Astrocyte of the hippocampus (primary cell): ENCODE measurements at places on chromosomes 16 and 17.
A peak's percentile ranks its signal among the peaks of the same experiment; 100 is the strongest.

DNA sequence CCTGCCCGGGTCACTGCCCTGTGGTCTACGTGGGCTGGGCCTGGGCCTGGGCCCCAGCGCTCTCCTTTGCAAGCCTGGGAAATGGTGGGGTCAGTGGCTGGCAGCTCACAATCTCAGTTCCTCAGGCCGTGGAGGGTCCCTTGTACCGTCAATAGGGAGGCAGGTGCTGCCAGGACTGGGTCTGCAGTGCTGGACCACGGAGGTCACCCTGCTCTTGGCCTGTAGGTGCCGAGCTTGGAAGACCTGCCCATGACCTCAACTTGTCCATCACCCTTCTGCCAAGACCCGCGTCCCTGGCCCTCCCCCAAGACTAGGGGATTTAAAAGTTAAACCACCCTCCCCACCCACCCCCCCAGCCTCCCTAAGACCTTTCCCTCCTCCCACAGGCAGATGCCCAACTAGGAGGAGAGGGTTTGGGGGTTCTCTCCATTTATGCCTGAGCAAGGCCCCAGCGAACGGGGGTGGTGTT is 2.5 kb downstream of the TBX2 start:
- no peak for DNase-seq

DNA sequence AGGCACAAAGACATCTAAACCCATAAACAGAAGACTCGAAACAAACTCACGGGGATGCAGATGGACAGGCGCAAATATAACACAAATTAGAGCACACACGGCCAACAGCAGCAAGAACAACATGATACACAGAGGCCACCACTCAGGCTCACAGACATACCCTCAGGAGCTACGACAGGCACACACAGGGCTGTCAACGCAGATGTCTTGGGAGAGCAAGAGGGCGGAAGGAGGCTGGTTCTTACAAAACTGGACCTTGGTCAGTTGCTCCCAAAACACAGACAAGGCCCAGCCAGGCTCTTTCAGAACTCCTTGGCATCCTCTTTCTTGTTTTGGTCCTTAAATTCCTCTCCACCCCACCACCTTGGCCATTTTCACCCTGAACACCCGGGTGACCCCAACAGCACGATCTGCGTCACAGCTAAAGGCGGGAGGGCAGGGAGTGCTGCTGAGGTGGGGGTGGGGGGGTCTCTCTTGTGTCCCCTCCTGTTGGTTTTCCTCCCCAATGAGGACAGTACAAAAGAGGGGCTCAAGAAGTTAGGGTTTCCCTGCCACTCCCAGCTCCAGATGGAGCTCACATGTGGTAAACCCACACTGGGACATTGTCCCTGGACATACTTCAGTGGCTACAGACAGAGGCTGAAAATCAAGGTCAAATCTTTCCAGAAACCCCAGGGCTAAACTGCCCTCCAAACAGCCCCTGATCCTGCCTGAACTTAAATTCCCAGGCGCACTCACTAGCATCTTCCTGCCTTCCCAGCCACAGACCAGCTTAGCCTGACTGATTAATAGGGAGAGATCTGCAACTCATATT is 221.3 kb downstream of the C16orf78 start:
- DNase-seq = no peak

- no peak for DNase-seq
Measured at GRCh38 chr16:24822542-24822941, 23.2 kb upstream of the SLC5A11 start.

GRCh38 chr16:75251280-75252048 is at the start of gene BCAR1:
Gene BCAR1, minus strand, starts transcription at chr16:75251624. Its CDS starts 142 bp downstream, at chr16:75251482.
- peak; percentile 97 for DNase-seq

GRCh38 chr17:81221842-81222619 is 734 bp downstream of the CEP131 start:
- DNase-seq = peak; percentile 19

GRCh38 chr16:62076886-62077285 is 40.6 kb upstream of the CDH8 start:
- DNase-seq = no peak

DNA sequence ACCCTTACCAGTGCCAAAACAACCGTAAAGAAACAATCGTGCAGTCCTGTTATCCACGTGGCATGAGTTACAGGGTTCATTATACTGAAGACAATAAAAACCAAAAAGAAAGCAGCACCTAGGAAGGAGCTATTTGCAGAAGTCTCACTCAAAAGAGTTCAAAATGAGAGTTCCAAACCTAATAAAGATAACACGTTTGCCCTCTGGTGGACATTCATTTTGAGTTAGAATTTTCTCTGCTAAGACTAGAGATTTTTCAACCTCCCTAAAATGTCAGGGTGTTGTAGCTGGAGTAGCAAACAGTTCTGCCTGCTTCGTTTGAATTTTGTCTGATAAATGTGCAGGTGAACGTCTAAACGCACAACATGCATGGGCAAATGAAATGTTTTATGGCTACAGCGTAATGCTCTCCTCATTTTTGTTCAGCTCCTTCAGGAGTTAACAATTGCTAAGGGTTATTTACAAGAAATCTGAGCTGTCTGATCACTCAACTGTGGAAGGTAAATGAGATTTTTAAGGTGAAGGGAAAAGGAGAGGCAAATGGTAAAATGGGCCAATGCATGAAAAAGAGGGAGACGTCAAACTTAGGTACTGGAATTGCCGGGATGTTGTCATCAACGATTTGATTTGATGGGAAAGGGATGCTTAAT is 1067.9 kb upstream of the EEF2KMT start:
- DNase-seq = peak; percentile 4

DNA sequence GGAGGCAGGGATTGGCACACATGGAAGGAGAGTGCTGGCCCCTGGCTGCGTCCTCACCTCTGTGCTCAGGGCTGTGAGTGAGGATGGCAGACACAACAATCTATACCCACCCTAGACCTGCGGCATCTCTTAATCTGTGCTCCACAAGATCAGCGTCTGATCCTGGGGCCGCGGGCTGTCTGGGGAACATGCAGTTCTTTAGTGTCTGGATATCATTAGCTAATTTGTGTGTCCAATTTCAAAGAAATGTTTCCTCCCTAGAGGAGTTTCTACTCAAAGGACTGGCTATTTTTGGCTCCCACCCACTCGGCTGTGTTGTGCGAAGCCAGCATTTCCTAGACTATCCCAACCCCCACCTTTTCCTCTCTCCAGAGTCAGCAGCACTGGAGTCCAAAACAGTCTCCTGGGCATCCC is 93.8 kb downstream of the GRIN2A start:
- DNase-seq = peak; percentile 18

DNA sequence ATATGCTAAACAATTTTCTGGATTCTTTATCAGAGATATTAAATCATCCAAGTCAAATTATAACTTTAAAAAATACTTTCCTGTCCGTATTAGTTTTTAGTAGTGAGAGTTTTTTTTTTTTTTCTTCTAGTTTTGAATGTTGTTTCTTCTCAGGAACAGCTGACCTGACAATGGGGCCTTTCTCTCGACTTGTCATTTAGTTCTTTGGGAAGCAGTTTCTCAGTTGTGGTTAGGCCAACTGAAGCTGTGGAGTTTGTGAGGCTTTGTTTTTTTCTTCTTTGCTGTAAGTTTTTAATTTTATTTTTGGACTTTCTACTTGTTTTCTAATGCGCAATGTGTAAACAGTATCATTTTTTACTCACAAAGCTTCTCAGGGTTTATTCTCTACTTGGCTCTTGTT is 140.8 kb downstream of the FTO start:
- no peak for DNase-seq

GRCh38 chr17:81564778-81565177 is 12.6 kb upstream of the FAAP100 start:
- DNase-seq = no peak

GRCh38 chr17:72432881-72433280 is 312.1 kb downstream of the SOX9 start:
- no peak for DNase-seq

GRCh38 chr17:47962901-47963300 is 5.2 kb upstream of the PRR15L start:
- DNase-seq = no peak

DNA sequence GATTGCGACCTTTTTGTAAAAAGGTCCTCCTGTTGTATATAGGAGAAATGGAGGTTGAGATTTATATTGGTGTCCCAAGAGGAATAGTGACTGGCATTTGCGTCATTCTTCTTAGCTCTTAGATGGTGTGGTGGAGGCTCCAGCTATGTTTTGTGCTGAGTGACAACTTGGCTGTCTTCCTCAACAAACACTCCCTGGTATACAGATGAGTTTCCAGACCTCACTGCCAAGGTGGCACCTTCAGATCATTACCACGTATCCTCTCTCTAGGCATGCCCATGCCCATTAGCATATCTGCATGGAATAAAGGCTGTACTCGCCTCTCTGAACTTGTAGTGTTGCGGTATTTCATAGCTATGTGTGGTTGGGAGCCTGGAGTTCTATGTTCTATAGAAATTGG is 120.0 kb downstream of the MAP2K4 start:
- no peak for DNase-seq

DNA sequence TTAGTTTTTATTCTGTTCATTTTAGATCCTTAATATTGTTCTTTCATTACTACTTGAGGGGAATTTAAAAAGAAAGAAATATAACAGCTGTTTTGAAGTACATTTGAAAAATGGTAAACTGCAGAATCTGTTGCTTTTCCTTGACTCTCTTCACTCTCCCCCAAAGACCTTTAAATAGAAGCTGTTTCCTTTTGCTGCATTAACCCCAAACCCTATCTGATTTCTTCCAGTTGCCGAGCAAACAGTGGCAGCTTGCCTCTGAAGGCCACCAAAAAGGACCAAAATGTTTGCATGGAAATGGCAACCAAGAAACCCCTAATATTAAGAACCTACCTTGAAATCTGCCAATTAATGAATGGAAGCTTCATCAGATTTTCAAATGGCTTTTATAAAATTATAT is 37.1 kb downstream of the PRKCA start:
- DNase-seq = no peak

- DNase-seq = peak; percentile 70
Measured at GRCh38 chr17:40956401-40957254, 10.1 kb downstream of the KRT39 start.

DNA sequence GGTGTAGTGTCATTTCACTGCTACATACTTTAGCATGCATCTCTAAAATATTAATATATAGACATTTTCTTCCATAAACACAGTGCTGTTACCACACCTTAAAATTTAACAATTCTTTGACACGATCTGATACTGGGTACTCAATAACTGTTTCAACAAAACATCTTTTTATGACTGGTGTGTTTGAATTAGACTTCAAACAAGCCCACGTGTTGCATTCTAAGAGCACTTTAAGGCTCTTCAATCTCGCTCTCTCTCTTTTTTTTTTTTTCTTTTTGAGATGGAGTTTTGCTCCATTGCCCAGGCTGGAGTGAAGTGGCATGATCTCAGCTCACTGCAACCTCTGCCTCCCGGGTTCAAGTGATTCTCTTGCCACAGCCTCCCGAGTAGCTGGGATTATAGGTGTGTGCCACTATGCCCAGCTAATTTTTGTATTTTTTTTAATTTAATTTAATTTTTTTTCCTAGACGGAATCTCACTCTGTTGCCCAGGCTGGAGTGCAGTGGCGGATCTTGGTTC is 15.8 kb upstream of the SLC46A1 start:
- DNase-seq = no peak

- no peak for DNase-seq
Measured at GRCh38 chr17:45334231-45334630, 17.4 kb upstream of the MAP3K14 start.

DNA sequence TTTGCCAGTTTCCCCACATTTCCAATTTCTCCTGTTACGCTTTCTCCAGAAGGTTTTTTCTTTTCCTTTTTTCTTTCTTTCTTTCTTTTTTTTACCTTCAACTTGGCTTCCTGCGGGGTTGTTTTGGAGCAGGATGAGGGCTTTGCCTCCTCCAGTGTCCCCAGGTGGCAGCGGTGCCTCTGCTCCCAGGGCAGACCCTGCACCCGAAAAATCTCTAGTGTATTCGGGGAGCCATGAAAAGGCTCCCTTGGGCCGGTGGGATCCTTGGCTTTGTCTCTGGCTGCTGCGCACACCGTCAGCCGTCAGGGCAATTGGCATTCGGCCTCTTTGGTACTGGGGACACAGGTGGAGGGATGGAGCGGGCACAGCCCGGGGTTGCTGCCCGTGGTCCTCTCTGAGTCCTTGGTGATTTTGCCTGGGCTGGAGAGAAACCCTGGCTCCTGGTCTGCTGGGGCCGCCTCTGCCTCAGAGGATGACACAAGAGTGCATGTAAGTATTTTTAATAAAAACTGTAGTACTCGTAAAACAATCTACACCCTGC is 846 bp downstream of the ITGB3 start:
- DNase-seq = peak; percentile 35

GRCh38 chr17:42659079-42659931 is at the start of gene TUBG2:
Gene TUBG2, plus strand, starts transcription at chr17:42659284. Its CDS starts 220 bp downstream, at chr17:42659504.
- DNase-seq = peak; percentile 97

GRCh38 chr16:68590201-68590994 is 51.3 kb downstream of the ZFP90 start:
- DNase-seq = peak; percentile 88

GRCh38 chr17:64410750-64411490 is 20.3 kb upstream of the PECAM1 start:
- no peak for DNase-seq

- peak; percentile 94 for DNase-seq
Measured at GRCh38 chr16:66382171-66382965, 15.9 kb downstream of the CDH5 start.

DNA sequence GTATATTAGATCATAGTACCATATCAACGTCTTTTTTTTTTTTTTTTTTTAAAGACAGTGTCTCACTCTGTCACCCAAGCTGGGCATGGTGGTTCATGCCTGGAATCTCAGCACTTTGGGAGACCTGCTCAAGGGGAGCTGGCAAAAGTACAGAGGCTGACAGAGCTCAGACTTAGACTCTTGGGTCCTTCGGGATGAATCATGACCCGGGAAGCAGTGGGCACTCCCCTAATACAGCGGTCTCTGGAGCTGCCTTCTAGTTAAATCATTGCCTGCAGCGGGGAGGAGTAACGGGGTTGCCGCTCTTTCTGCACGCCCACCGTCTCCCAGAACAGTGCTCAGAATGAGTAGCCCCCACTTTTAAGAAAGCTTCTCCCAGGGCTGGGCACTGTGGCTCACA is 174.4 kb downstream of the CPPED1 start:
- DNase-seq = no peak
